ENCODE measurements at places on chromosomes 13 and 19. TPM values are rescaled to one million over a fixed set of nuclear protein-coding genes. Genes with fewer than 3 reads are reported as not detected.

- peak; percentile 34 for DNase-seq
Measured at GRCh38 chr19:13207237-13207845, 57.1 kb downstream of the IER2 start.

- no peak for DNase-seq
Measured at GRCh38 chr13:37460166-37460565, 138.4 kb downstream of the POSTN start.

DNA sequence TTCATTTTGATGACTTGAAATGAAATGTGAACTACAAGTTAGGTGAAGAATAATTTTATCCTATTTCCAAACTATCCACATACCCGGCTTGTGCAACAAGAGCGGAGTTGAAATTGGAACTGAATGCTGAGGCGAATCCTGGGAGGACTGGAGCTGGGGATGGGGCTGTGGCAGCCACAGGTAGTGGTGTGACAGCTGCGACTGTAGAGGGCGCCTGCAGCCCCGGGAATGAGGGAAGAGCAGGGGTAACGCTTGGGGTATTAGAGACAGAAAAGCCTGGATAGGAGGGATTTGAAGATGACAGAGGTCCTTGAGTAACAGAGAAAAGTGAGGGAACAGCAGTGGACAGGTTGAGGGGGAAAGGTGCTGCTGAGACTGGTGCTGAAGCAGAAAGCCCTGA, 22.0 kb upstream of the STOML3 start:
- no peak for DNase-seq

- no peak for DNase-seq
Measured at GRCh38 chr13:26062853-26063444, 11.1 kb upstream of the SHISA2 start.

Gene SHISA2
- 0.22 TPM for total RNA-seq

Gene ADGRL1
- total RNA-seq: 16.1 TPM

GRCh38 chr13:45416516-45417128, 1.6 kb downstream of the SLC25A30 start:
- DNase-seq: no peak

DNA sequence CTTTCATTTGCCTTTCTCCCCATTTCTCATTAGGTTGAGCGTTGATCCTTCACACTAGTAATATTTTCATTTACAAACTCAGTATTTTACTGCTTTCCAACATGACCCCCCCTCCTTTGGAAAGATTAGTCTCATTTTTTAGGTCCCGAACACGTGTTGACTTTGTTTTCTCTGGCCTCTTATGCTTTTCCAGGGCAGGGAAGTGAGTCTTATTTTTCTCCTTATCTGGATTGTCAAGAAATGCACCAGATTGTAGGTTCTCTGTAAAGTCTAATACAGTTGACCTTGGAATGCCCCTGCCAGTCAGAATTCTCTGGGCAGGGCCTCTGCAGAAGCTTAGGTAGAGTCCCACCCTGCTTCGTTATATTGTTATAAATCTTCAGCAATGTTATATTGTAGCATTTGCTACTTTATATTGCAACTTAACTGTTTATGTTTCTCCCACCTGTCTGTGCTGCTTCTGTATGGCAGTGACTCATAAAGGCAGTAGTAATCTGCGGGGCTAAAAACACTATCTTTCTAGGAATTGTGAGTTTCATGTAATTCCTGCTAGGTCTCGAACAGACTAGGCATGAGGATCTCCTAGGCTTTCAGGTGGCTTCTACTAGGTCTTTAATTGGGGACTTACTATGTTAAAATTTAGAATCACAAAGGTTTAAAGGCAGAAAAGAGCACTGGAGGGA, 2.0 kb downstream of the TDRD3 start:
- no peak for DNase-seq

- DNase-seq: no peak
Measured at GRCh38 chr19:1691589-1692290, 39.3 kb upstream of the TCF3 start.

Gene C19orf38
- 0.47 TPM for total RNA-seq

GRCh38 chr19:12720851-12721655, 2.7 kb downstream of the TNPO2 start:
- no peak for DNase-seq

DNA sequence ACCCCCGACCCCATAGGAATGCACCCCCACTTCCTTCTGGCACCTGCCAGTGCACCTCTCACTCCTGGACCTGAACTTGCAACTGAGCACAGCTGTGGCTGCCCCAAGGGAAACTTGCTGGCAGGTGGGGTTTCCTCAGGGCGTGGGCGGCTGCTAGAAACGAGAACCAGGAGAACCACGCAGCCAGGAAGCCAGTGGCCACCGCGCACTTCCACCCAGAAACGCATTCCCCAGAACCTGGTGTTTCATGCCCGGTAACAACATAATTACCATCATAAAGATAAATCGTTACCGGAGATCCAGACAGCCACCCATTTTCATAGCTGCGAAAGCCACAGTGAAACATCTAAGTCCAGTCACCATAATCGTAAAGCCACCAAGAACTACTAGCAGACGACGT, 75.2 kb upstream of the C13orf46 start:
- no peak for DNase-seq

GRCh38 chr13:48443442-48444208, 30.7 kb upstream of the LPAR6 start:
- no peak for DNase-seq

Gene ARRDC5
- total RNA-seq: not detected

- DNase-seq: no peak
Measured at GRCh38 chr13:50421473-50422130, 406.4 kb downstream of the KCNRG start.

- no peak for DNase-seq
Measured at GRCh38 chr13:50309318-50309717, 294.1 kb downstream of the KCNRG start.

Gene RXFP2
- not detected for total RNA-seq

DNA sequence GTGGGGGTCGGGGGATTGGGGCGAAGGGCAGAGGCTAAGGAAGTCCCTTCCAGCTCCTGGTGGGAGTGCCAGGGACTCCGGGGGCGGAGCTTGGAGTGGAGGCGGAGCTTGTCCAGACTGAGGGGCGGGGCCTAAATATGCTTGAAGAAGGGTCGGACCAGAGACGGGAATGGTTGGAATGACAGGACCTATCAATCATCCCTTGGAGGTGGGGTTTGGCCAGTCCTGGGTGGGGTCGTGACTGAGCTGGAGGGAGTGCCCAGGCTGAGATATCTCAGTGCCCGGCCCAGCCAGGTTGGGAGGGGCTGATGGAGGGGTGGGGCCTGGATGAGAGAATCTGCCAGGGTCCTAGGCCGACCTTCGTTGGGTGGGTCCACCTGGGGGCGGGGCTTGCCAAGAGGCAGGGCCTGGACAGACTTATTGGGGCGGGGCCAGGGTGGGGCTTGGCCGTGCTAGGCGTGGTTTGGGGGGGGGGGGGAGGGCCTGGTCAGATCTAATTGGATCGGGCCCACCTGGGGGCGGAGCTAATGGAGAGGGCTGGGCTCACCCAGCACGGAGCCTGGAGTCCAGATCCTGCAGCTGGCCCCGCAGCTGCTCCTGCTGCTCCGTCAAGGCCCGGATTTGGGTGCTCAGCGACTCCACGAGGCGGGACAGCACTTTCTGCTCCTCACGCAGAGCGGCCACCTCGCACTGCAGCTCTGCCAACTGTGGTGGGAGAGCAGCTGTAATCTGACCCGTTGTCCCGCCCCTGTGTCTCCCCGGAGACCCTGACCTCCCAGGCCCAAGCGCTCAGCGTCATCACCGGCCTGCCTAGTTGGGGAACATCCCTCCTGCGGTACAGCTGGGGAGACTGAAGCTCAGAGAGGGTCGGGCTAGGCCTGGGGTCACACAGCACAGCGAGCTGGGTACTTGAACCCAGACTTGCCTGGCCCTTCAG, 2.6 kb upstream of the WIZ start:
- DNase-seq: peak; percentile 91

DNA sequence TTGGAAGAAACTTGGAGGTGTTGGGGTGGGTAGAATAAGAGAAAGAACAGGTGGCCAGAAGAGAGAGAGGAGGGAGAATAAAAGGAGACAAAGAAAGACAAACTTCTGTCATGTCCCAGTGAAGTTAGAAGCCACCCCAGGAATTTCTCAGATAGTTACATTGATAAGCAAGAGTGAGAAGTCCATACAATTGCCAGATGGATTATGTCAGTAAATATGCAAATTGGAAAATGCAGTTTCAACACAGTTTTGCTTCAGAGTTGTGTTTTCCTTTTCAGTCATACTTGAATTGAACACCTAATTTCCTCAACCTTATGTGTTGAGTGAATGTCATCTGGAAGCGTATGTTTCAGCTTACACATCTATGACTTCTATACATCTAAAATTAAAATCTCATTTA, 139.2 kb downstream of the RXFP2 start:
- no peak for DNase-seq
